ENCODE measurements at places on chromosomes 1 and 21.

- DNase-seq: no peak
Observed at GRCh38 chr1:225480825-225481434, 53.1 kb upstream of the LBR start.

- DNase-seq: peak; percentile 9
Observed at GRCh38 chr1:224644553-224645154, 28.5 kb downstream of the CNIH3 start.

DNA sequence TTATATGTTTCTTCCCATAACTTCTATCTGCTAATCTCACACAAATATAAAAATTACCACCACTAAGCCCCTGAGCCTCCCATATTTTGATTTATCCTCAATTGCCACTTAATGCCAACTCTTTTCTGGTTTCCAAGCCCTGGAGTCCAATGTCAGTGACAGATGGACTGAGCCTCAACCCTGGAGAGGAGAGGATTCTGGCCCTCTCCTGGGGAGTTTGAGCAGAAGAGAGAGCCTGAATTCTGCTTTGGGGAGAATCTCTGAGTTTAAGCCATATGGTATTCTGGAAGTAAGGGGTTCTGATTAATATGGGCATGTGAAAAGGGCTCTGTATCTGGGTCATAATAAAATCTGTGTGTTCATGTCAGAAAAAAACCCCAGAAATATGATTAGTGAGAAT, 8.5 kb downstream of the CADM3 start:
- no peak for DNase-seq

GRCh38 chr21:22728091-22728490, 1729.9 kb downstream of the NCAM2 start:
- no peak for DNase-seq

DNA sequence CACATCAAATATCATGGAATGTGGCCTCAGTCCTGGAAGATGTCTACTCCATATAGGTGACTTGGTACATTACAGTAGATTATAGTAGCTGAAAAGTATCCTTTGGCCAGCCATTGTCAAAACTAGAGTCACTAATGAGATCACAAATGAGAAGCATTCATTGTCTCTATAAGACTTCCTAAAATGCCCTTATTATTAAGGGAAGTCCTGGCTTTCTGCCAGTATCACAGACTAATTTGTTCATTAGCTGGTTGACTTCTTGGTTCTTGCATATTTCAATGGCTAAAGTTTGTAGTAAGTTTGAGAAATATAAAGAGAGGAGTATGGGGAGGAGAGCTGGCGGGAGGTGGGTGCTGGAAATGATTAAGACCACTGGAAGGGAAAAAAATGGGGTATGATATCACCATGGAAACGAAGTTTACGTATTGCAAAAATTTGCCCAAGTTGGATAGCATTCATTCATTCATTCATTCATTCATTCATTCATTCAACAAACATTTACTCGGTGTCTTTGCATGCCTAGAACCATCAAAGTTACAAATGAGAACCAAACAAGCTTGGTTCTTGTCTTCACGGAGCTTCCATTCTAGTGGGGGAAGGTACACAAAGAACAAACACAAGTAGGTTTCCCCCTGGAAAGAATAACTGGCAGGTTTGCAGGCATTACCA, 11.7 kb upstream of the B3GALNT2 start:
- DNase-seq: no peak

- no peak for DNase-seq
Observed at GRCh38 chr1:11746092-11746491, 10.2 kb downstream of the AGTRAP start.

DNA sequence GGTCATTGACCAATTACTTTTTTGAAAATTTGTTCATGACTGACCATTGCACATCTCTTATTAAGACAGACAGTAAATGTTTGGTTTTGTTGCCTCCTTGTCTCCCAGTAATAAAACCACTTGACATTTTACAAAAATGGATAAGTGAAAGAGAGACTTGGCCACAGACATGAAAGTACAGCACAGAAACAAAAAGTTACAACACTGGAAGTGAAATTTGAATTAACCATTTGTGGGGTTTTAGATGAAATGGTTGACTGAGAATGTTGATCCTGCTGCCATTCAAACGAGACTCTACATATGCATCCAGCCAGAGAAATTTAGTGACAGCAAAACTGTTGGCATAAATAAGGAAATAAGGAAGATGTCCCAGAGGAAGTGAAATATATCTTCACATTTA, 79.3 kb upstream of the B3GALT2 start:
- DNase-seq: no peak

GRCh38 chr1:33392639-33393038, 38.3 kb downstream of the PHC2 start:
- DNase-seq: no peak

DNA sequence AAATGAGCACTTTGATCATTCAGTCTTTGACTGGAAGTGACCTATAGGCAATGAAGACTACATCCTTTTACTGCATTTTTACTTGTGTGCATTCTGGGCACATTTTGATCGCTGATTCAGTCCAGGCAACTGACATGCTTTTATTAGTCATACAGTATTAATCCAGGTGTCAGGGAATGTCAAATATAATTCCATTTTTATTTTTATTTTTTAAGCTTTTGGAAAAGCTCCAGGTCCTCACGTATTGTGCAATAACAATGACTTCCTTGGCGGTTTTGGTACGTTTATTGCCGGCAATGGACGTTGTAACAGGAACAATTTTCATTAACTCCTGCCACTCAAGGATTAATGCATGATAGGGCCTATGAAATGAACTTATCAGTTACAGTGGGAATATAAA, 302.6 kb upstream of the PTBP2 start:
- DNase-seq: no peak

DNA sequence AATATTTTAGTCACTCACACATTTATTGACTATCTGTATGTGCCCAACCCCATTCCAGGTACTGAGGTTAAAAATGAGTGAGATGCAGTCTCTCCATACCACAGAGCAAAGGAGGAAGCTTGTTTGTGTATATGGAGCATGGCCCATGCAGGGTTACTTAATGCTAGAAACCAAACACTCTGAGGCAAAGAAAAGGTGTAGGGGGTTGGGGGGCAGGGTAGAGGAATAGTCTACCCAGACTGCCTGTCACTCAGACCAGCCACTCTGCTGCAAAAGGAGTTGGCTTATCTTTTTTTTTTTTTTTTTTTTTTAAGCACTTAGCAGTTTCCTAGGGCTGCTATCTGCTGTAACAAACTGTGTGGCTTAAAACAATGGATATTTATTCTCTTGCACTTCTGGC, 19.8 kb downstream of the PGM1 start:
- DNase-seq: no peak

DNA sequence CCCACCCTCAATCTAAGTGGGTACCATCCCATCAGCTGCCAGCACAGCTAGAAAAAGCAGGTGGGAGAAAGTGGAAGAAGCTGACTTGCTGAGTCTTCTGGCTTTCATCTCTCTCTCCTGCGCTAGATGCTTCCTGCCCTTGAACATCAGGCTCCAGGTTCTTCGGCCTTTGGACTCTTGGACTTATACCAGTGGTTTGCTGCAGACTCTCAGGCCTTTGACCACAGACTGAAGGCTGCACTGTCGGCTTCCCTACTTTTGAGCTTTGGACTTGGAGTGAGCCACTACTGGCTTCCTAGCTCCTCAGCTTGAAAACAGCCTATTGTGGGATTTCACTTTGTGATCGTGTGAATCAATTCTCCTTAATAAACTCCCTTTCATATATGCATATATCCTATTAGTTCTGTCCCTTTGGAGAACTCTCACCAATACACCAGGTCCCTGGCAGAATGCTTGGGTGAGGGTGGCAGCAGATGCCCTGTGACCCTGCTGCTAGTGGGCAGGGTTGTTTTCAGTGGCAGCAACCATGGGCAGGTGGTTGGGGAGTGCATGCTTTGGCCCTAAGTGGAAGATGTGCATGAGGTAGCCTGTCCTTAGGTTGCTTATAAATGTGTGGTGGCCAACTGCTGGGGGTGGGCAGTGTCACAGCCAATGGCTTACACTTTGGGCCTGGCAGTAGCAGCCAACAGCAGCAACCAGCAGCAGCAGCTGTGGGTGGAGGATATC, 10.8 kb upstream of the ADAM30 start:
- no peak for DNase-seq

- DNase-seq: no peak
Observed at GRCh38 chr1:46642115-46642680, 25.6 kb upstream of the MOB3C start.

DNA sequence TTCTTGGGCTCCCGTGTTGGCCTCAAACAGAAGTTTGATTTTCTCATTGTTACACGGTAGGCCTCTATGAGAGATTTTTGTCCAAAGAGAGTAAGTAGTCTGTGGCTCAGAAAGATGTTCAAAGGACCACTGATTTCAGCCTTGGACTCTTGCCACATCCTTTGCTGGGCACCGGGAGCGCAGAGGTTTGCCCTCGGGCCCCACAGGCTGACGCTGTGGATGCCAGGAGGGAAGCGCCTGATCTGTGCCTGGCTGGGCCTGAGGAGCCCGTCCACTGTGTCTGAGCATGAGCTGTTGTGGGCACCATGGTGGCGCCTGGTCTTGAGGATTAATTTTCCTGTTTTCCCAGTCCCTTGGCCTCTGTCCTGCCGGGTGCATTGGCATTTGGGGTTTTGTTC, 52.3 kb downstream of the PCNT start:
- DNase-seq: no peak

GRCh38 chr1:110174961-110175360, 24.7 kb downstream of the SLC6A17 start:
- DNase-seq: no peak
